ENCODE measurements at places on chromosomes 11 and 22.

- no peak overlapping the region for H3K27ac ChIP-seq
- H3K4me1 ChIP-seq = peaks cover 6% of the 10 kb centered on the region
- no peak overlapping the region for H3K4me3 ChIP-seq
Measured at GRCh38 chr11:103997082-103997481, 39.4 kb upstream of the DDI1 start.

DNA sequence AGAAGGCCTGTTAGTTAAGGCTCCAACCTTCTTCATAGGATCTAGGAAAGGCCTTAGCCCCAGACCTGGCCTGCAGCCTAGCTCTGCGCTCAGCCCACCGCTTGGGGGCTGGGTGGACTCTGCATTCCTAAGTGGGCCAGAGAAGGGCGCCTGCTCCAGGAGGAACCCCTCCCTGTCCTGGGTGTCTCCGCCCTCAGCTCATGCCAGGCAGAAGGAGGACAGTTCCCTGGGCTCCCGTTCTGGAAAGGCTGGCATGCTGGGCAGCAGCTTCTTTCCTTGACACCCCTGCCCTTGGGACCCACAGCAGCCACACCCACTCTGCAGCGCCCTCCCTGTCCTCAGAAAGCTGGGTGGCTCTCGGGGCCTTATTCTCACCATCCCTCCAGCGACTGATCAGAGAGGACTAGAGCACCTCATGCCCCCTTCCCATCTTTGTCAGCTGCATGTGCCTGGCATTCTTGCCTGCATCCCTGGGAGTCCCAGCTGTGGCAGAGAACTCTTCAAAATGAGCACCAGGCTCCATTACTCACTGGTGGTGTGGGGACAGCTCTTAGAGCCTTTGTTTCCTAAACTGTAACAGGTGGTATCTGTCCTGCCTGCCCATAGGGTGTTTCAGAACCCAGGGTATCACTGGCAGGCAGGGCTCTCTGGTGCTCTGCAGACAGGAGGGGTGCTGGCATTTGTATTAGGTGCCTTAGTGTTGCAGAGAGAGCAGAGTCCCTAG lies 20.3 kb upstream of the MYRF start:
- H3K27me3 ChIP-seq = no peaks in the 10 kb centered on the region
- H3K36me3 ChIP-seq = 0 out of 2 replicates have a peak, but pooled peaks cover 5% of the 10 kb centered on the region
- H3K27ac ChIP-seq = no peak overlapping the region

DNA sequence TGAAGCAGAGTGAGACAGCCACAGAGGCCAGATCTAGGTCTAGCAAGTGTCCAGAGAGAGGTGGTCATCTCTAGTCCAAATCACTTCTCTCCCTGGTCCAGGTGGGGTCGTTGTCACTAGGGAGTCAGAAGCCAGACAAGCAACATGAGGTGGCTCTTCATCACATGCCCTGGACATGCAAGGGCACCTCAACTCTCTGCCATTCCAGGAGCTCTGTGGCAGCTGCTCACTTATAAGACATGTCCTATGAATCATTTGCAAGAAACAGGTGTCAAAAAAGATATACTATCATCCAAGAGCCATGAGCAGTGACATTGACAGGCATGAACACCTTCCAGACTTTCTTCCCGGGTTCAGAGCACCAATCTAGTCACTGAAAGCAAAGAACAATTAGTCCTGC lies 130.8 kb downstream of the GALNT18 start:
- no peak overlapping the region for H3K4me3 ChIP-seq
- H3K36me3 ChIP-seq = no peaks in the 10 kb centered on the region
- no peak for DNase-seq
- H3K27me3 ChIP-seq = peaks cover 11% of the 10 kb centered on the region
- no peak overlapping the region for H3K27ac ChIP-seq
- H3K4me1 ChIP-seq = no peaks in the 10 kb centered on the region

DNA sequence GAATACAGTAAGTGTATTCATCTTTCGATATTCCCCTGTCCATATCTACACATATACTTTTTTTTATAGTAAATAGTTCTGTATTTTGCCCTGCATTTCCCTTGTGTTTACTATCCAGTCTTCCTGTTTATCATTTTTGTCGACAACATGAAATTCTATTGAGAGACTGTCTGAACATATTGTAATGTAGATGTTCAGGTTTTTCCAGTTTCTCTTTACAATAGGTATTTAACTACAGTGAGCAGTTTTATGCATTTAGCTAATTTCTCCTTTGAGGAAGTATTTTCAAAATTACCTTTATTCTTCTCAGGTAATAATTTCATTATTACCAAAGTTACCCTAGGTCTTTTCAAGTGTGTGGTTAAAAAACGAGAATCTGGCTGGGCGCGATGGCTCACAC lies 16.7 kb downstream of the PIK3IP1 start:
- peaks cover 5% of the 10 kb centered on the region for H3K36me3 ChIP-seq
- DNase-seq = no peak
- no peaks in the 10 kb centered on the region for H3K4me1 ChIP-seq

- H3K27me3 ChIP-seq = peaks cover 31% of the 10 kb centered on the region
- no peak overlapping the region for H3K27ac ChIP-seq
- no peaks in the 10 kb centered on the region for H3K4me1 ChIP-seq
- DNase-seq = peak; percentile 3
- H3K36me3 ChIP-seq = peaks cover 4% of the 10 kb centered on the region
Measured at GRCh38 chr11:62217191-62217748, 8.8 kb downstream of the SCGB2A1 start.

DNA sequence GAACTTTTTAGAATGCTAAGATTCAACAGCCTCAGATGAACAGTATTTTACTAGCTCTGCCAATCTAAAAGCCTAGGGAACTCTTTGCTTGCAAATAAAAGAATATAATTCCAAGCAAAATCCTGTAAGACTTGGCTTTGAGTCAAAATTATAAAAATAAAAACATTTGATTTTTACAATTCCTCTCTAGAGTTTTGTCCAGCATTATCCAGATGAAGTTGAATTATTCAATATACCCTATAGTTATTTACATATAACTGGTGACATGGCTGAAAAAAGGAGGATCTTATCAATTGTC lies 378.3 kb downstream of the ETS1 start:
- peaks cover 15% of the 10 kb centered on the region for H3K36me3 ChIP-seq
- peaks cover 66% of the 10 kb centered on the region for H3K4me1 ChIP-seq
- DNase-seq = no peak
- no peak overlapping the region for H3K27ac ChIP-seq
- no peaks in the 10 kb centered on the region for H3K27me3 ChIP-seq
- no peak overlapping the region for H3K4me3 ChIP-seq

DNA sequence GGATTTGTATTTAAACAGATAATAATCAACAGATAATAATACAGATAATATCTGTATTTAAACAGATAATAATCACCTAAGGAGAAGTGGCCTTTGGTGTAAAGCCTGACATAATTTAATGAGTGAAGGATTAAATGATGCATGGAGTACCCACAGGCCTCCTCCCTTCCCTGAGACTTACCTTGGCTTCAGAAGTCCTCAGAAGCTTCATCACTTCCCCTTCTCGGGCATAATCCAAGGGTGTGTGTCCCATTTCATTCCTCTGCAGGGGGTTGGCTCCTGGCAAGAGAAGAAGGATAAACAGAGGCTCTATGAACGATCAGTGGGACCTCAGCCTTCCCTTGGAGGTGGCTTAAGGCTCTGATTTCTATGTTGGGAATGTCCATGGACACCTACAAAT lies 85.5 kb upstream of the PHOX2A start:
- peaks cover 5% of the 10 kb centered on the region for H3K36me3 ChIP-seq
- no peaks in the 10 kb centered on the region for H3K27me3 ChIP-seq
- peaks cover 71% of the 10 kb centered on the region for H3K4me1 ChIP-seq
- DNase-seq = no peak

- H3K36me3 ChIP-seq = peaks cover 38% of the 10 kb centered on the region
- peaks cover 37% of the 10 kb centered on the region for H3K27me3 ChIP-seq
- peak overlapping the region; percentile 100 for H3K4me3 ChIP-seq
- peaks cover 53% of the 10 kb centered on the region for H3K4me1 ChIP-seq
Measured at GRCh38 chr11:123062892-123063825, 1.2 kb upstream of the HSPA8 start.

GRCh38 chr11:123430721-123431497 lies 840 bp downstream of the GRAMD1B start:
- peaks cover 78% of the 10 kb centered on the region for H3K4me1 ChIP-seq
- H3K27me3 ChIP-seq = no peaks in the 10 kb centered on the region
- H3K36me3 ChIP-seq = peaks cover 37% of the 10 kb centered on the region
- H3K27ac ChIP-seq = peak overlapping the region; percentile 99
- peak; percentile 67 for DNase-seq

DNA sequence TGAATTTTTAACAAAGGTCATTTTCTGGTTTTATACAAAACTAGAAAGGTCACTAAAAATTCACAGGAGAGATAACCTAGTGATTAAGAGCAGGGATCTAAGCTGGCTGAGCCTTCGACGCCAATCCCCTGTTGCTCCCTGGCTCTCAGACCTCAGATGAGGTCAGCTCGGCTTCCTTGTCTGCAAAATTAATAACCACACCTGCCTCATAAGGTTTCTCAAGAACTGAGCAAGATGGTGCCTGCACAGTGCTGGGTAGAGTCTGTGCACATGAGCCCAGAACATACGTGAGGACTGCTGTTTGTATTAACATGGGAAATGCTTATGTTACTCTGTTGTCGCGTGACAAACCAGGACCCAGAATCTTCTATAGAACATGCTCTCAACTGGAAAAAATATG lies 24.4 kb upstream of the CD5 start:
- no peak overlapping the region for H3K27ac ChIP-seq
- H3K4me3 ChIP-seq = no peak overlapping the region
- H3K36me3 ChIP-seq = no peaks in the 10 kb centered on the region
- peaks cover 5% of the 10 kb centered on the region for H3K4me1 ChIP-seq
- DNase-seq = no peak
- peaks cover 35% of the 10 kb centered on the region for H3K27me3 ChIP-seq

DNA sequence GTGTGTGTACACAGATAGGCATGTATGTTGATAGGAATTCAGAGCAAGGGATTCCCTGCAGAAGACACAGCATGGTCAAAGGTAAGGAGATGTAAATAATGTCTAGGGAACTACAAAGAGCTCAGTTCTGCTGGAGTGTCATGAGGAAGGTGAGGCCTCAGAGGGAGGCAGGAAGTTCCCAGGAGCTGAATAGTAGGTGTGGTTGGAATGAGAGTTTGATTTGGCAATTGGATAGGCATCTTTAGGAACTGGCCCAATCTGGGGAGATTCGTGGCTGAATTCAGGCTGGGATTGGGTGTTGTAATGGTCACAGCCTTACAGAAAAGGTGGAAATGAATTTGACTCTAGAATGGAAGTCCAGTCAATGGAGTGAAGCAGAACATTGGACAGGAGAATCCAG lies 123.6 kb upstream of the TIMP3 start:
- H3K36me3 ChIP-seq = no peaks in the 10 kb centered on the region
- no peak overlapping the region for H3K4me3 ChIP-seq
- H3K27ac ChIP-seq = no peak overlapping the region
- H3K27me3 ChIP-seq = peaks cover 11% of the 10 kb centered on the region
- no peak for DNase-seq
- H3K4me1 ChIP-seq = peaks cover 29% of the 10 kb centered on the region

DNA sequence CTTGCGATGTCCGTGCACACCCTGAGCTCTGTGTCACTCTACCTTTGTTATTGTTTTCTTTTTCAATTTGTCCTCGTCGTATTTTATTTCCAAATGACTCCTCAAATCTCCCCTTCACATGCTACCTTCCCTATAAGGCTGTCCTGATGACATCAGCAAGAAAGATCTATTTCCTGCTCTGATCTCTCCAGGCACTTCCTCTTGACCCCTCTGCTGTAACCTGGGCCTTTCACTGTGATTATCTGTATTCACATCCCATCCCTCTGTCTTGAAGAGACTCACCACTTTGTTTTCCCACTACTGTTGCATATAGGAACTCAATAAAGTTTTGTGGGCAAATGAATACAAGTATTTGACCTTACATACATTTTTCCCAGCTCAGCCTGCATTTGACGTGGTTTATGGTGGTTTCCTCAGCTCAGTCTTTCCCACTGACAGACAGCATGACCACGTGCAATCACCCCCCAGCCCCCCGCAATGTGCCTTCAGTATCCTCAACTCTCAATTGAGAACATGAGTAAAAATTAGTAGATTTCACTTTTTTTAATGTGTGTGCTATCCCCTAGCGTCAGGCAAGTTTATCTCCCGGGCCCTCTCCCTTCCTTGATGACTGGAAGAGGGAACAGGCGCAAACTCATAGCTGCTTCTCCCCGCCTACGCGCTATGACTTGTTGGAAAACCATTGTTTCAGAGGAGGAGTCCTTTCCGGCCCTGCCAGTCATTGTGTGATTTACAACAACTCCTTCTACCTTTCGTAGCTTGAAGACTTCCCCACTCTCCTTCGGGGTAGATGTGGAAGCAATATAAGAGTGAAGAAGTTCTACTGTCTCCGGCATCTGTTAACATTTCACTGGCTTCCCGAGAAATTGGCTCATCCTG lies 498.5 kb downstream of the NTM start:
- DNase-seq = no peak
- peaks cover 1% of the 10 kb centered on the region for H3K27me3 ChIP-seq
- H3K36me3 ChIP-seq = no peaks in the 10 kb centered on the region
- H3K4me3 ChIP-seq = no peak overlapping the region
- H3K4me1 ChIP-seq = peaks cover 20% of the 10 kb centered on the region
- H3K27ac ChIP-seq = peak overlapping the region; percentile 34

- peaks cover 2% of the 10 kb centered on the region for H3K27me3 ChIP-seq
- no peak for DNase-seq
- peaks cover 31% of the 10 kb centered on the region for H3K4me1 ChIP-seq
- H3K27ac ChIP-seq = no peak overlapping the region
- no peaks in the 10 kb centered on the region for H3K36me3 ChIP-seq
- no peak overlapping the region for H3K4me3 ChIP-seq
Measured at GRCh38 chr11:20025332-20025840, 134.9 kb downstream of the DBX1 start.

DNA sequence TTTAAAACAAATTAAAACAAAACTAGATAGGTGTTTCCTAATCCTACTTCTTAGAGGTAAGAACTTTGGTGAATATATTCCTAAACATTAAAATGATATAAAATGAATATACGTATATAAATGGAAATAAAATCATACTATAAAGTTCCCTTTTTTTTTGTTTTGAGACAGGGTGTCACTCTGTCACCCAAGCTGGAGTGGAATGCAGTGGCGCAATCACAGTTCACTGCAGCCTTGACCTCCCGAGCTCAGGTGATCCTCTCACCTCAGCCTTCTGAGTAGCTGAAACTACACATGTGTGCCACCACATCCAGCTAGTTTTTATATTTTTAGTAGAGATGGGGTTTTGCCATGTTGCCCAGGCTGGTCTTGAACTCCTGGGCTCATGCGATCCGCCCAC lies 44.9 kb downstream of the NPAT start:
- H3K36me3 ChIP-seq = peaks cover 22% of the 10 kb centered on the region
- H3K4me3 ChIP-seq = no peak overlapping the region
- H3K4me1 ChIP-seq = no peaks in the 10 kb centered on the region
- no peak for DNase-seq
- H3K27ac ChIP-seq = no peak overlapping the region

DNA sequence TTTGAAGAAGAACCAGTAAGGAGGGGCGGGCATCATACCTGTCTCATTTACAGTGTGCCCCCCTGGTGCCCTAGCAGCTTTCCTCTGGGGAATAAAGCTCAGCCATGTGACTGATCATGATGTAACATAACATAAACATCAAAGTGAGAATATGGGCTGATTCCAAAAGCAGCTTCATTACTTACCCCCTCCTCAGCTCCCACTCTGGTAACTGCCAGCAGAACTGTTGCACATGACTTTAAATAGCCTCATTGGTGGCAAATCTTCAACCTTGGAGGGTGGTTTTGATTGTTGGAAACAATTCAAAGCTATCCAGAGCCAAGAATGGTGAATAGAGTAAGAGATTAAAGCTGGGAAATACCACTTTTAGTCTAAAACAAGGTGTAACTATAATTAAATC lies 384.6 kb downstream of the BUD13 start:
- H3K27ac ChIP-seq = no peak overlapping the region
- no peaks in the 10 kb centered on the region for H3K4me1 ChIP-seq
- H3K4me3 ChIP-seq = no peak overlapping the region
- no peak for DNase-seq
- no peaks in the 10 kb centered on the region for H3K36me3 ChIP-seq

- DNase-seq = no peak
- H3K27me3 ChIP-seq = no peaks in the 10 kb centered on the region
- no peak overlapping the region for H3K4me3 ChIP-seq
- no peaks in the 10 kb centered on the region for H3K36me3 ChIP-seq
Measured at GRCh38 chr11:14111496-14111895, 149.0 kb downstream of the SPON1 start.

Measured in HFFc6 (cell line).